ENCODE measurements at places on chromosomes 4 and X. TPM values are rescaled to one million over a fixed set of nuclear protein-coding genes. Genes with fewer than 3 reads are reported as not detected.

The MAGEA8 gene
- not detected for total RNA-seq

The DMRTC1B gene
- total RNA-seq, result not detected

The TMPRSS11D gene
- total RNA-seq, result 0.09 TPM

The HTT gene
- total RNA-seq, result 33.2 TPM

The XK gene
- total RNA-seq, result not detected

The OTUD6A gene
- not detected for total RNA-seq

The NUDT10 gene
- total RNA-seq, result 0.63 TPM

The EPGN gene
- not detected for total RNA-seq

The SPANXN4 gene
- total RNA-seq, result not detected

The OPN1MW2 gene
- total RNA-seq, result not detected

The TMPRSS11E gene
- not detected for total RNA-seq

The SLC2A9 gene
- total RNA-seq, result 0.74 TPM

The FOXP3 gene
- not detected for total RNA-seq

The DKK2 gene
- total RNA-seq, result 0.82 TPM

The WNK3 gene
- 10.5 TPM for total RNA-seq

The LARP7 gene
- 105 TPM for total RNA-seq

The AFP gene
- total RNA-seq, result 0.90 TPM

The PDLIM3 gene
- total RNA-seq, result 3.0 TPM

The RAB9B gene
- total RNA-seq, result 1.9 TPM

The AKAP4 gene
- total RNA-seq, result under 0.01 TPM

The PRDM5 gene
- 18.4 TPM for total RNA-seq

The GAGE12H gene
- total RNA-seq, result not detected

The TMEM154 gene
- 5.5 TPM for total RNA-seq

The CORIN gene
- total RNA-seq, result under 0.01 TPM

The DOCK11 gene
- 60.8 TPM for total RNA-seq

The FANCB gene
- 12.7 TPM for total RNA-seq

The KANTR gene
- total RNA-seq, result 4.4 TPM

The NAA11 gene
- not detected for total RNA-seq

The DIPK2B gene
- total RNA-seq, result 0.16 TPM

The PROM1 gene
- under 0.01 TPM for total RNA-seq

The F11 gene
- not detected for total RNA-seq

The COX7B2 gene
- not detected for total RNA-seq

The TMEM271 gene
- not detected for total RNA-seq

The TBL1X gene
- 12.5 TPM for total RNA-seq

The FHIP1A gene
- 0.99 TPM for total RNA-seq

The FDCSP gene
- not detected for total RNA-seq

The PTCHD1 gene
- under 0.01 TPM for total RNA-seq

The CXCL8 gene
- 2.4 TPM for total RNA-seq

The QDPR gene
- 16.4 TPM for total RNA-seq

The KLHL4 gene
- total RNA-seq, result 5.0 TPM

The TIGD4 gene
- 0.25 TPM for total RNA-seq

The HERC5 gene
- total RNA-seq, result 1.5 TPM

The TREX2 gene
- total RNA-seq, result not detected

The MAML3 gene
- 3.1 TPM for total RNA-seq

The CENPC gene
- total RNA-seq, result 27.4 TPM

The TMEM156 gene
- 0.18 TPM for total RNA-seq

The CLIC2 gene
- total RNA-seq, result 12.6 TPM

The CCKAR gene
- total RNA-seq, result 3.1 TPM

The LAP3 gene
- 306 TPM for total RNA-seq

The PAGE1 gene
- not detected for total RNA-seq

The NIPAL1 gene
- total RNA-seq, result 0.90 TPM

The GUCY1A1 gene
- total RNA-seq, result 0.09 TPM

The REELD1 gene
- total RNA-seq, result not detected
